ENCODE measurements at places on chromosomes 5 and 9.
A peak's percentile ranks its signal among the peaks of the same experiment; 100 is the strongest.

DNA sequence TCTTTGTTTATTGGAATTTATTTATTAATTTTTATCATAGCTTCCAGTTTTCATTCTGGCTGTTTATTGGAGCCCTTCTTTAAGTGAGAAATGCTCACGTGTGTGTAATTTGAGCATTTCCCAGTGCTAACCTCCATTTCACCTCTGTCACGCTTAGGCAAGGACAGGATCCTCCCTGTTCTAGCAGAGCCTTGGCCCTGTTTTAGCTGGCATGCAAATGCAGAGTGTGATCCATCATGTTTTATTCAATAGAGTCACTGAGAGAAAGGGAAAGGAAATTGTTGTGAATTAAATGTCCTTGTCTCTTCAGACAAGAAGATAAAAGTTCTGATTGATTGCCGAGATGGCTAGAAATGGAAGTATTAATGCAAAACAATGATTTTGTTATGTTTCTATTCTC, 137.3 kb upstream of the ACO1 start:
- no peak for DNase-seq

- DNase-seq, result peak; percentile 80
These were observed 130.3 kb downstream of the PAX5 start for GRCh38 chr9:36903541-36904435.

DNA sequence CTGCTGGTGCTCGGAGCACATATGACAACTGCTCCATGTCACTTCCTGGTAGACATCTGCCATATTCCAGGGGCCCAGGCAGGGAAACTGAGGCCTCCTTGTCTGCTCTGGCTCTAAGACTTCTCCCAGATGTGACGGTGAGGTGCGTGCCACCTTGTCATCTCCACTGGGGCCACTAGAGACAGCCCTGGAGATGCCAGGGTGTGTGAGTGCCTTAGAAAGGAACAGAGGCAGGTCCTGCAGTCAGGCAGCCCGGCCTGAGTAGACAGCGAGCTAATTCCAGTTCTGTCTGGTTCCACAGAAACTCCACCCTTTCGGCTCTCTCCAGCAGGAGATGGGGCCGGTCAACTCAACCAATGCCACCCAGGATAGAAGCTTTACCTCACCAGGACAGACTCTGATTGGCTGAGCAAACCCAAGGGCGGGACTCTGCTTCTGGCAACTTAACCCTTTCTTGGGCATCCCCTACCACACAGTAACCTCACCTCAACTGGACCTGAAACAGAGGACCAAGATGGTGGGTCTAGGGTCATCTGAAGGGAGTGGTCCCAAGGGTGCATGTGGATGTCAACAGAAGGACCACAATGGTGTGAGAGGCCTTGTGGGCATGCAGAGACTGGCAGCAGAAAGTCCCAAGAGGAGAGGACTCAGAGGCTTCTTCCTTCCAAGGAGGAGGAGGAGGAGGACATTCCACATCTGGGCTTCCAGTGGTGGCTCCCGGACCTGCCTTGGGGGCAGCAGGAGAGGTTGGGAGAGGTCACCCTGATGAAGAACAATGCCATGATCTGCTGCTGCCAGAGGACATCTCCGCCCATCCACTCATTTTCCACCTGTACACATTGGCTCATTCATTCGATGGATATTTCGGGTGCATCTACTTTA, 77.7 kb downstream of the RGS3 start:
- peak; percentile 42 for DNase-seq

- DNase-seq, result no peak
These were observed 26.2 kb downstream of the NREP start for GRCh38 chr5:111730659-111731382.

GRCh38 chr9:136922540-136922939, 22.0 kb downstream of the FBXW5 start:
- DNase-seq, result no peak

- DNase-seq, result no peak
These were observed 6.3 kb downstream of the STC2 start for GRCh38 chr5:173321886-173322285.

- no peak for DNase-seq
These were observed 168.6 kb downstream of the MACROH2A1 start for GRCh38 chr5:135230251-135230925.

DNA sequence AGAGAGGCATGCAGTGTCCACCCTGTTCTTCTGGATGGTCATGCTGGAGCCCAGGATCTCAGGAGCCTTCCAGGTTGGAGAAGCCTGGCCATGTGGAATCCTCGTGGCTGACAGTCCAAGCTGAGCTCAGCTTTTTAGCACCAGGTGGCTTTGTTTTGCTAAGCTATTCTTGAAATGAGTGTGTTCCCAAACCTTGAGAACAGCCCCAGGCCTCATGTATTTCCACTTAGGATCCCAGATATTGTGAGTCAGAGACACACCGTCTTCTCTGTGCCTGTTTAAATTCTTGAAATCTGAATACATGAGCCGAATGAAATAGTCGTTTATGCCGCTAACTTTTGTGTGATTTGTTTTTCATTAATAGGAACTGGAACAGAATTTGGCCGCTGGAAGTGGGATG, 61.2 kb downstream of the IRX2 start:
- DNase-seq, result no peak

DNA sequence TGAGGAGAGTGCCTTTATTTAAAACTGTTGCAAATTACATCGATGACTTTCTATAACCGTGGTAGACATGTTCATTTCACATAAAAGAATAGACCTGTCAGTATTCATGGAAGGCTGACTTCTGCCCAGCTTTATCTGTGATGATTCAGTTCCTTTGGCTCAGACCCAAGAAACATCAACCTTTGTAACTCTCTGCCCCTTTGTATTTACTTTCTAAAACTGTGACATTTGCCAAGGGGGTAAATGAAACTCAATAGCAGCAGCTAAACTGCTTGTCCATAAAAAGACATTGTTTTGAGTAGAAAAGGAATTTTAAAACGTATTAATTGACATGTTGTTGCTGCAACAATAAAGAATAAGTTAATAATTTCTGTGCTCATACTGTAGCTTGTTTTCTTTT, 137.8 kb upstream of the ANKH start:
- peak; percentile 96 for DNase-seq

GRCh38 chr5:149358868-149359495, 1.1 kb downstream of the PCYOX1L start:
- no peak for DNase-seq

GRCh38 chr9:89465001-89465451, 32.9 kb downstream of the SEMA4D start:
- DNase-seq, result no peak

- DNase-seq, result no peak
These were observed 119.9 kb downstream of the C9orf152 start for GRCh38 chr9:110088099-110088498.

GRCh38 chr9:124511891-124512805, 4.9 kb upstream of the NR5A1 start:
- DNase-seq, result peak; percentile 44

DNA sequence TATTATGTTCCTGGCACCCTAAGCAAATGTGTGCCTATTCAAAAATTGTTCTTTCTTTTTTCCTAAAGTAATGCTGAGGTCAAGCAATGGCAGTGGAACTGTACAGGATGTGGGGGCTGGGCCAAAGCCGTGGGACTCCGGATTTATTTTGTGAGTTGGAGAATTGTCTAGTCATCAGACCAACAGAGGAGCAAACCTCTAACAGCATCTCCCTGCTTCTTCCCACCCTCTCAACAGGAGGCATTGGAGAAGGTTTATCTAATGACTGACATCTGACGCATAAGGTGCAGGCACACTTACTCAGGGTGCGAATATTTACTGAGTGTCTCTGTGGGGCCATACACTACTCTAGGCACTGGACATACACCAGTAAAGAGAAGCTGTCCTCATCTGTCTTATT, 38.6 kb downstream of the MARCHF11 start:
- DNase-seq, result no peak

GRCh38 chr9:101139082-101139481, 110.6 kb downstream of the PLPPR1 start:
- DNase-seq, result no peak

- DNase-seq, result no peak
These were observed 14.2 kb downstream of the AP3B1 start for GRCh38 chr5:78280261-78280660.

GRCh38 chr5:147466360-147466980, 43.4 kb downstream of the DPYSL3 start:
- DNase-seq, result peak; percentile 88

- DNase-seq, result no peak
These were observed 595.6 kb downstream of the RAB3C start for GRCh38 chr5:59178482-59178881.

GRCh38 chr9:131639769-131640437, 94.6 kb downstream of the PRRT1B start:
- no peak for DNase-seq

DNA sequence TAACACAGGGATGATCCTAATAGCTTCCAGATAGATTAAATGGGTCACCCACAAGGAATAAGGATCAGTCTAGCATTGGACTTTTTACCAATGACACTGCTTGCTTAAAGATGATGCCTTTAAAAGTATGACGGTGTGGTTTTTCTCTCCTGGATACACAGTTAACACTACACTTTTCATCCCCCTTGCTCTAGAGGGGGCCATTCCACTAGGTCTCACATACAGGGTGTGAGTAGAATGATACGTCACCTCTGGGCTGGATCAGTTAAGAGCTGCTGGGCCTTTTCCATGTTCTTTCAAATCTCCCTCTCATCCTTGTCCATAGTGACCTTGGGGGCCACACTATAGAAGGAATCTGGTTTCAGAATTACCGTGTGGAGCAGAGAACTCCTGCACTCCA, 140.6 kb downstream of the FSTL4 start:
- DNase-seq, result no peak

DNA sequence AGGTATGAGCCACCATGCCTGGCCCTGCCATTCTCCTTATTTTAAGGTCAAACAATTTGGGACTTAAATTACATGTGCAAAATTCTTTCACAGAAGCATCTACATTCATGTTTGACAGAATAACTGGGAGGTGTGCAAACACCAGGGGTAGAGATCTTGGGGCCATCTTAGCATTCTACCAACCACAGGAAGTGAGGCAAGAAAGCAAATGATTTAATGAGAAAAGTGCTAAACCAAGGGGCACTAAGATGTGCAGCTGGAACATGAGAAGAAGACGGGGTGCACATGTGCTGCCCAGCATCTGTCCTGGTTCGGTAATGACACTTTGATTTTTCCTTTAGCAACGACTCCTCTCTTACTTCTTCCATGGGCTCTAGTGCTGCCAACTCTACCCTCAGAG, 1.2 kb upstream of the F12 start:
- DNase-seq, result no peak

DNA sequence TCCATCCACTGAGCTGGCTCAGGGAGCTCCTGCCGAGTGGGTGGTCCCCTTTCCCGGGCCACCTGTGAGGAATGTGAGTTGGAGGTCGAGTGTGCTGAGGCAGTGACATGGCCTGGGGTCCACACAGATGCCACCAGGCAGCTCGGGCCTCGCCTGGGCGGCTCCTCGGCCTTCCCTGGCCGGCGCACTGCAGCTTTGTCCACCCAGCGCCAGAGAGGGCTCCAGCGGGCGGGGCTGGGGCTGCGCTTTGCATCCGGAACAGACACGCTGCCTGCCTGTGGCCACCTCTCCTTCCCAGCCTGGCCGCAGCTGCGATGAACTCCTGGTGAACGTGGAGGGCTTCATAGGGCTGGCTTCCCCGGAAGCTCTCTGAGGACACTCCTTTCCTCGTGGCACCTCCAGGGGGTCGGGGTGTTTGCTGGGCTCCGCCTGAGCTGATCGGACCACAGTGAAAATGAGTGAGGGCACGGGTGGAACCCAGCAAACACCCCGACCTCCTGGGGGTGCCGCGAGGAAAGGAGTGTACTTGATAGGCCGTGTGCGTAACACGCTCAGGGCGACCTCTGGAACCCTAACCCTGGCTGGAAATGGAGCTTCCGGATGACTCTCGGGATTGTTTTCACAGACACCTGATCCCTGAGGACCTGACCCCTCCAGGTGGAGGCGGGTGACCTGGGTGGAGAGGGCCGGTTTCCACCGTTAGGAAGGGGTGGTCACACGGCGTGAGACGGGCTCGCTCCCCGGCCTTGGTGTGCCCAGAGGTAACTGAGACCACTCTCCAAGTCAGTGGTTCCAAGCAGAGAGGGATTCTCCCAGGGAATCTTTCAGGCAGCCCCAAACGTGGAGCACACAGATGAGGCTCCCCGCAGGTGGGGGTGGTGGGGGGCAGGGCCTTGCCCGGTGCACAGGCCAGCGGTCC, 31.8 kb upstream of the RXRA start:
- peak; percentile 5 for DNase-seq

- peak; percentile 81 for DNase-seq
These were observed 1.3 kb upstream of the NNT start for GRCh38 chr5:43601454-43602260.

GRCh38 chr9:127570533-127571111, 41.5 kb upstream of the STXBP1 start:
- DNase-seq, result no peak

DNA sequence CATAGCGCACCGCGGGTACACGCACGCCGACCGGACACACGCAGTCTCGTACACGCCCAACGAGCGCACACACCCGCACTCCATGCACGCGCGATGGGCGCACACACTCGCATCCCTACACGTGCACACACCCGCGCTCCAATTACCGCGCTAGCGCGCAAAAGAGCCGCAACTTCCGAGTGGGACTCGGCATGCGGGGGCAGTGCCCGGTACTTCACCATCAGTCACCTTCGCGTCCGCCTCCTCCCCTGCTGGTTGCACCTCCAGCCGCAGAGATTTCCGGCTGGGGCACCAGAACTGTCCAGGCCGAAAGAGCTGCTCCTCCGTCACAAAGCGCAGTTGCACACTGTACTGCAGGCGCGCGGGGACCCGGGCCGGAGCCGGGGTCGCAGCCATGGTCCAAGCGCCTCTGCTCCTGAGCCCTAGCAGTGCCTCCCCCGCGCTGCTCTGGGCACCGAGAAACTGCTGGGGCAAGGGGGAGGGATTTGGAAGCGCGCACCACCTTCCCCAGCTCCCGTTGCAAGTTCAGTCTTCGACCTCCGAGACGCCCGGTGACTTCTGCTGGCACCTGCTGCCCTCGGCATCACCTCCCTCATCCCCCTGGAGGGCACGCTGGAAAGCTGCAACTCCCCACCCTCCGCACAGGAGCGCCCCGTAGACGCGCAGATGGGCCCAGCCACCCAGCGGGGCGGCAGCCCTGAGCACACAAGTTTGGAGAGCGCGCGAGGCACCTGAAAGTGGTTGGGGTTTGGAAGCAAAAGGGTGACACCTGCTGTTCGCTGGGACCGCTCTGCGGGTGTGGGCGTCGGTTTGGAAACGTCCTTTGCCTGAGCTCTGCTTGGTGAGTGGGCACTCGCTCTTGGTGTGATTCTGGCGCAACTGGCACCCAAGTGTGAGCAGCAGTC, 337.4 kb upstream of the PUM3 start:
- DNase-seq, result no peak

Data from endothelial cell of umbilical vein (primary cell).